SJSA1 (cell line): ENCODE measurements at places on chromosomes 7 and 10.

DNA sequence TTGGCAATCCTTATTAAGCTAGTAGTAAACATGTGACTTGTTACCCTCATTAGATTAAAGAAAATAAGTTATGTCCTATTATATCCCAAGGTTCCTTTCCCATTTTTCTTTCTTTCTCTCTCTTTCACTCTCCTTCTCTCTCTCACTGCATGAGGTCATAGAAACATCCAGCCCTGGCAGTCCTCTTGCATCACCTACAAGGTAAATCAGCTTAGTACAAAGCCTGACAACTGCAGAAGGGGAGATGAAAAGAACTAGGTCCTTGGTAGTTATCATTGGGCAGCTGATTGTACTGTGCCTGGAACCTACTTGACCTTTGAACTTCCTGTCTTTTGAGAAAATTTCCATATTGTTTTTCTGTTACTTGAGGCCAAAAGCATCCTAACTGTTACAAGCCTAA is 307.9 kb upstream of the SP8 start:
- no peak overlapping the region for H3K4me3 ChIP-seq
- no peaks in the 10 kb centered on the region for H3K36me3 ChIP-seq

DNA sequence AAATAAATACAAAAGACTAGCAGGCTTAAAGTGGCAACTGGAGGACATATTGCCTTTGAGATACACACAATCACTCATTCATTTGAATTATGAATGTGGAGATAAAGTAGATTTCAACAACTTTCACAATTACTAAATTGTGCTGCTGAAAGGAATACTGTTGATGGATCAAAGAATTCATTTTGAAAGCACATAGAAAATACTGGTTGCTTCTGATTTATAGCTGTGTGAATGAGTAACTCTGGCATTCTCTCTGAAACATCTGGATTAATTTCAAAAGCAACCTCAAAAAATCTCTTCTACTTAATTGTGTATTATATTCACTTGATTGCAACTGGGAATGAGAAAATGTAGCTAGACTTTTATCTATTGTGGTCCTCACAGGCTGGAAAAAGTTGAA is 397.6 kb downstream of the THSD7A start:
- no peak overlapping the region for H3K27ac ChIP-seq
- no peaks in the 10 kb centered on the region for H3K4me1 ChIP-seq
- no peak overlapping the region for H3K4me3 ChIP-seq
- H3K36me3 ChIP-seq, result no peaks in the 10 kb centered on the region
- no peaks in the 10 kb centered on the region for H3K27me3 ChIP-seq

DNA sequence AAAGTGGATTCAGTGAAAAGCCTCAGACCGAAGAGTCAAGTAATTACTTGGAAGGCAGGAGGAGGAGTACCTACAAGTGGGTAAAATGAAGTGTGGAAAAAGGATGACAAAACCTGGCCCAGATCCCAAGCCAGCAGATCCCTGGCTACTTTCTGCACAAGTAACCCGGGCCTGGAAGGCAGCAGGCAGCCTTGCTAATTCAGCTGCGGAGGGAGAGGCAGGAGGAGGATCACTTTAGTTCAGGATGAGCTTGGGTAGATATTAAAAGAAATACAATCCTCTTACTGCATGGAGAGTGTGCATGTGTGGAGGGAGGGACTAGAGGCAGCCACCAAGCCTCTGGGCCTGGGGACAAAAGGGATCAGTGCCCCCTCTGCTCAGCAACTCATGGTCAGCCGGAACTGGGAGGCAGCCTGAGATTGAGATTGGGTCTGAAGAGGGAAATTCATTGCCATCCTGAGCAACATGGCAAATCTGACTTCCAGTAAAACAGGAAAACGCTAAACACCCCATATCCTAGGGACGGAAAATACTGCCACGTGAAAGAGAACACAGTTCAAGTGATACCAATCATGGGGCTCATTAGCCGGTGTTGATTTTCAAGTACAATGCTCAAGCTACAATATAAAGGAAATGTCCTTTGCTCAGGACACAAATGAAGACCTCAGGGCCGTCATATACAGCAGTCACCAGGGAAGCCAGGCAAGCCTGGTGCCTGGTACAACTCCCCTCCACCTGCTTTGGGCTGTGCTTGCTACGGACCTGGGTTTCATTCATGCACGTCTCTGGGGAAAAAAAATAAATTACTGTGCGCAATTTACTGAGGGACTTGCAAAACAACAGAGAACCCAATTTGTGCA is 1.3 kb downstream of the AMPH start:
- peaks cover 29% of the 10 kb centered on the region for H3K27me3 ChIP-seq
- no peaks in the 10 kb centered on the region for H3K36me3 ChIP-seq
- no peak for DNase-seq
- no peak overlapping the region for H3K27ac ChIP-seq
- peaks cover 4% of the 10 kb centered on the region; the same call in 1 of the 2 replicates for H3K4me1 ChIP-seq
- H3K4me3 ChIP-seq, result no peak overlapping the region

DNA sequence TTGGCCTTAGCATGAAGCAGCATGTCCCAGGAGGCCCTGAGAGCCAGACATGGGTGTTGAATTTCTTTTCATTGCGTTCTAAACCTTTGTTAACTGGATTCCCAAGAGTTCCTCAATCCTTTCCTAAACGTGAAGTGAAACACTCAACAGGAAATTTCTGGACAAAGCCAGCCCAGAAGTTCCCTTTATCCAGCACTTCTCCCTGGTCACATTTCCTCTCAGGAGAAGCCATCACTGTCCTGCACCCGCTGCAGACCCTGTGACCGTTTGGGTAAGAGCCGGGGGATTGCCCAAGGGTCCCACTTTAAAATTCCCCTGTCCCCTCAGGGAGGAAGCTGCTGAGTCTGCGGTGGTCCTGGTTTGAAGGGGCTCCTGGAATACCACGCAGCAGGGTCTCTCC is 88.0 kb upstream of the ZPBP start:
- no peaks in the 10 kb centered on the region for H3K36me3 ChIP-seq
- H3K4me1 ChIP-seq, result no peaks in the 10 kb centered on the region
- H3K27ac ChIP-seq, result no peak overlapping the region
- no peaks in the 10 kb centered on the region for H3K27me3 ChIP-seq
- H3K4me3 ChIP-seq, result no peak overlapping the region

GRCh38 chr7:151423936-151424335 is 14.1 kb upstream of the WDR86 start:
- no peaks in the 10 kb centered on the region for H3K36me3 ChIP-seq

DNA sequence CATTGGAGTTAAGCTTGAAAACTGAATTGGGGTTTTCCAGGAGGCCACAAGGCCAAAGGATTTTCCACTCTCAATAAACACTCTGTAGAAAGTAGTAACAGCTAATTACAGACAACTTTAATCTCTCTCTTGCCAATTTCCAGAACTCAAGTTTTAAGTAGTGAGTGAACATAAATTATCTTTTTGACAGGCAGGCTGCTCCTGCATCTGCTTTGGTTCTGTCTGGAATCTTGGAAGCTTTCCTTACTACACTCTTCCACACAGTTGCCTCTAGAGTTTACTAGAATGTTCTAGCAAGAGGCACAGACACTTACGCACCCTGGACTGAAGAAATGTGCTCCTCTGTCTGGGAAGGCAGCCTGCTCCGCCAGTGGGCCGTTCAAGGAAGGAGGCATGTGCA is 90.5 kb upstream of the WAC start:
- no peak overlapping the region for H3K4me3 ChIP-seq
- no peak for DNase-seq
- H3K36me3 ChIP-seq, result no peaks in the 10 kb centered on the region
- no peaks in the 10 kb centered on the region for H3K27me3 ChIP-seq
- H3K27ac ChIP-seq, result no peak overlapping the region
- no peaks in the 10 kb centered on the region for H3K4me1 ChIP-seq

GRCh38 chr7:143958781-143959180 is 4.1 kb downstream of the OR2F1 start:
- H3K27me3 ChIP-seq, result no peaks in the 10 kb centered on the region

DNA sequence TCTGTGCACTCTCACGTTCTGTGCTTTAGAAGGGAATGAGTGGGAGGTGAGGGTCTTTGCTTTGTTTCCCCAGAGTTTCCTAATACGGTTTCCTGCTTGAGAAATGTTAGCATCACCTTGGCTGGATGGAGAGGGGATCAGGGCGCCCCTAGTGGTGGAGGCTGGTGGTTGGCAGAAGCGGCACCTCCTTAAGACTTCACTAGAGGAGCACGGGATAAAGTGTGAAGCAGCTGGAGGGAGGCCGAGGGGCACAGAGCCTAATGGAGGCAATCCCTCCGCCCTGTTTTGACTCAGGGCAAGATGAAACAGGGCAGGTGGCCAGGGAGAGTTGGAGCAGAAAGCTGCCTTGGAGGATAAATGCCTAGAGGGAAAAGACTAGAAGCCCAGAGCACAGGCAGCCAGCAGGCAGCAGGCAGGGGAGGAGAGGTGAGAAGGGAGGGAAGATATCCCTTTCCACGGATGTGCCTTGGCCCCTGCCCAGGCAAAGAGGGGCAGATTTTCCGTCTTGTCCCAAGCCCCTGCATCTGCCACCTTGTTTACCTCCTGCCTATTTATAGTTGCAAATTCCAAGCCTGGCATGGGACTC is 56.0 kb upstream of the BTRC start:
- H3K27me3 ChIP-seq, result peaks cover 41% of the 10 kb centered on the region
- no peaks in the 10 kb centered on the region for H3K4me1 ChIP-seq
- H3K4me3 ChIP-seq, result no peak overlapping the region

DNA sequence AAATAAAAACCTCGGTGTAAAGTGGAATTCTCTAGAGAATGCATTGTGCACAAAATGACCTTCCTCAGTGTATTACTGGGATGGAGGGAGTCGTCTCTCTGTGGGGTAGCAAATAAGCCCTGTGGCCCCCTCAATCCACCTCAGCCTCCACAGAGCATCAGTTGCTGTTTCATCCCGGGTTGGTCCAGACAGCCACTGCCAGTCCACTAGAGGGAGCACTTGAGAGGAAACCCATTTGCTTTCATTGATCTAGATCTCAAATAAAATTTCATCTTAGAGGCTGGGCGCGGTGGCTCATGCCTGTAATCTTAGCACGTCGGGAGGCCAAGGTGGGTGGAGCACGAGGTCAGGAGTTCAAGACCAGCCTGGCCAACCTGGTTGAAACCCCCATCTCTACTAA is 1128.7 kb downstream of the CNTNAP2 start:
- no peaks in the 10 kb centered on the region for H3K4me1 ChIP-seq
- no peaks in the 10 kb centered on the region for H3K36me3 ChIP-seq
- no peaks in the 10 kb centered on the region for H3K27me3 ChIP-seq
- no peak overlapping the region for H3K4me3 ChIP-seq

DNA sequence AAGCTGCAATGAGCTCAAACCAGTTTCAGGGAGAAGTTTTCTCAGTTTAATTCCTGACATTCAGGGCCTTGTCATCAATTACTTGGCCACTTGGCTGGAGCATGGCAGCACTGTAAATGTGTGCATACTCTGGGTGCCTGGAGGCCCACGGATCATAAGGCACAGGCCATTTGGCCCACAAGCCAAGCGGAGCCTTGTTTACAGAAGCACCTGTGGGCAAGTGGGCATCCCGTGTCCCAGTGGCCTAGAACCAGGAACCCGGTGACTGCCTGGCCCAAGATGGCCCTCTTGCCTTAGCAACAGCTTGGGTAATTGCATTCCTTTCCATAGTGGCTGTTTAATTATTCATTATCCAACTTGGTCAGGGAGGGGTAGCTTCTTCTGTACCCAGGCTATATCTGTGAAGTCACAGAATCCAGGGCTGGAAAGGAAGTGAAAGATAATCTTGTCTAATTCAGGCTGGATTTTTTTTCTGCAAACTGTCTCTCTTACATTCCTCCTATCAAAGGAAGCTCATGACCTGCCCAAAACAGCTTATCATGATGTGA is 426.4 kb upstream of the ZMIZ1 start:
- peaks cover 8% of the 10 kb centered on the region for H3K4me1 ChIP-seq
- H3K36me3 ChIP-seq, result no peaks in the 10 kb centered on the region
- no peaks in the 10 kb centered on the region for H3K27me3 ChIP-seq
- no peak overlapping the region for H3K4me3 ChIP-seq
- no peak for DNase-seq

DNA sequence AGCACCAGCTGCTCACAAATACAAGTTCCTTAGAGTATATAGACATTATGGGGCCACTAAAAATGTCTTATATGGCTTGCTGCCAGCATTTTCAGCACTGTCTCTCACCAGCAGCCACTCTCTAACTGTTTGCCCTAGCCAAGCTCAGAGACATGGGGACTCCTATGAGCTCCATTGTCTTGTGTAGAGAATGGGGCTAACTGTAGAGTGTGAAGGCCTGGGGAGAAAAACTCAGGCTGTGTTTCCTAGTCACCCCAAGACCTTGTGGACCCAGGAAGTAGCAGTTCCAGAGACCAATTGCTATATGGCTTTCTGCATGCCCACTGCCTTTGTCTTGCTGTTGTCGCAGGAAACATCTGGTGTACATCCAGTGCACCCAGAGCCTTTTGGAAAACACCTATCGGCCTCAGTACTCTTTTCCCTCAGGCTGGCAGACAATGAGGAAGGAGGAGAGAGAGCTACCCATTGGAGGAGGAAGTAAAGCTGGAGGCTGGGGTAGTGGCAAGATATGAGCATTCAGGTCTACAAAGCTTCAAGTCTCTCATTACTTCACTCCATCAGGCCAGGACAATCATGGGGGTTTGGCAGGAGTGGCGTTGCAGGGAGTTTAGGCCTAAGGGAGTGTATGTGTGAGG is 28.4 kb downstream of the ENTPD1 start:
- no peaks in the 10 kb centered on the region for H3K4me1 ChIP-seq
- H3K27me3 ChIP-seq, result 0 out of 2 replicates have a peak, but pooled peaks cover 3% of the 10 kb centered on the region
- no peak overlapping the region for H3K27ac ChIP-seq
- no peaks in the 10 kb centered on the region for H3K36me3 ChIP-seq
- no peak overlapping the region for H3K4me3 ChIP-seq

DNA sequence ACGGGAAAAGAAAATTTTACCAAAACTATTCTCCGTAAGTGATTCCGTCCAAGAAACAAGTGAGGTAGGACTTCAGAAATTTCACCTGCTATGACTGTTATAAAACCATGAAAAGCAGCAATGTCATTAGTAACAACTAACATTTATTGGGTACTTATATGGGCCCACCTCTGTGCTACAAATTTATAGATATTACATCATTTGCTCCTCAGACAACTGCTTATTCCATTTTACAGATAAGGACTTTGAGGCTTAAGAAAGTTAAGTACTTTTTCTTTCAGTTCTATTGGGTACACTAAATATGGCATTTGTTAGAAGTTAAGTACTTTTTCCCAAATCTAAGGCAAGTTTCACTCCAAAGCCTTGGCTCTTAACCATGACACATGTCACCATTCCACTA is 36.3 kb downstream of the HACD1 start:
- H3K27me3 ChIP-seq, result no peaks in the 10 kb centered on the region
- no peaks in the 10 kb centered on the region for H3K36me3 ChIP-seq
- no peaks in the 10 kb centered on the region for H3K4me1 ChIP-seq
- no peak overlapping the region for H3K27ac ChIP-seq

DNA sequence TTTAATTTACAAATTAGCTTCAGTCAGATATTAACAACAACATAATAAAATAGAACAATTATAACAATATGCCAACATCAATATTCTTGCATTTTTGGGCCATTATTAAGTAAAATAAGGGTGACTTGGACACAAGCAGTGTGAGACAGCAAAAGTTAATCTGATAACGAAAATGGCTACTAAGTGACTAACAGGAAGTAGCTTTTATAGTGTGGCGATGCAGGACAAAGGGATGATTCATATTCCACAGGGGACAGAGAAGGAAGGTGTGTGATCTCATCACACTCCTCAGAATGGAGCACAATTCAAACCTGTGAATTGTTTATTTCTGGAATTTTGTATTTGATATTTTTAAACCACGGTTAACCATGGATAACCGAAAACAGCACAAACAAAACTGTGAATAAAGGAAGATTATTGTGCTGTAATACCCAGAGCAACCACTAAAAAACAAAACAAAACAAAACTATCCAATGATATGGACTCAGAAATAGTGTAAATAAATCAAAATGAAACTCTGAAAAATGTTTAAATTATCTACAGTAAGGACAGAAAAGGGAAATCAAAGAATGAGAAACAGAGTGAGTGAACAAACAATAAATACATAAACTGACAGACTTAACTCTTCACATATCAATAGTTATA is 66.9 kb upstream of the TFEC start:
- peak overlapping the region; percentile 49 for H3K27ac ChIP-seq
- no peaks in the 10 kb centered on the region for H3K36me3 ChIP-seq
- no peak overlapping the region for H3K4me3 ChIP-seq
- H3K27me3 ChIP-seq, result no peaks in the 10 kb centered on the region
